Caco-2 (cell line): ENCODE measurements at places on chromosomes 12 and 14. TPM values are rescaled to one million over a fixed set of nuclear protein-coding genes. Genes with fewer than 3 reads are reported as not detected.

The SLC25A47 gene
- not detected in 2 replicates for total RNA-seq

- no peaks in the 10 kb centered on the region for H3K27me3 ChIP-seq
- no peak overlapping the region for H3K27ac ChIP-seq
- H3K36me3 ChIP-seq = no peaks in the 10 kb centered on the region
These were observed 8.7 kb upstream of the SPATS2 start for GRCh38 chr12:49358483-49359141.

DNA sequence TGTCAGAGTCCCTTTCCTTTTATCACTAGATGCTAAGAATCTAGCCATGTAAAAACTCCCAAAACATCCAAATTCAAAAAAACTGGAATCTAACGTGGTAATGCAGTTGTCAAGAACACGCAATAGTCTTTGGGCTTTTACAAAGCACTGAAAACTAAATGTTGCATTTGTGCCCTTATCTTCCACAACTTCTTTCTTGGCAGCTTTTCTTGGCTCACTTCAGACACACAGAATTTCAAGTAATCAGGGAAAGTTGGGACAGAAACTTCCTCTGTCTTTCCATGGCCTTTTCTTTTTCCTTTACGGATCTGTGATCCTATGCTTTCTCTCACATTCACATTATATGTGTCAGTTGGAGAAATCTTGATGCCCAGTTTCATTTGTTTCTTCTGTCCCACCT is 136.0 kb downstream of the CRADD start:
- H3K4me1 ChIP-seq = 0 out of 2 replicates have a peak, but pooled peaks cover 3% of the 10 kb centered on the region
- no peaks in the 10 kb centered on the region for H3K27me3 ChIP-seq
- no peak for DNase-seq
- no peak overlapping the region for H3K4me3 ChIP-seq
- H3K27ac ChIP-seq = no peak overlapping the region

GRCh38 chr14:32497248-32497647 is 168.2 kb downstream of the AKAP6 start:
- no peaks in the 10 kb centered on the region for H3K27me3 ChIP-seq
- no peak overlapping the region for H3K27ac ChIP-seq
- DNase-seq = no peak
- H3K4me1 ChIP-seq = no peaks in the 10 kb centered on the region

The TMPRSS12 gene
- total RNA-seq = not detected in 2 replicates

GRCh38 chr12:78457938-78458337 is 406.6 kb upstream of the SYT1 start:
- H3K4me3 ChIP-seq = no peak overlapping the region
- H3K4me1 ChIP-seq = no peaks in the 10 kb centered on the region
- DNase-seq = no peak
- no peaks in the 10 kb centered on the region for H3K27me3 ChIP-seq

DNA sequence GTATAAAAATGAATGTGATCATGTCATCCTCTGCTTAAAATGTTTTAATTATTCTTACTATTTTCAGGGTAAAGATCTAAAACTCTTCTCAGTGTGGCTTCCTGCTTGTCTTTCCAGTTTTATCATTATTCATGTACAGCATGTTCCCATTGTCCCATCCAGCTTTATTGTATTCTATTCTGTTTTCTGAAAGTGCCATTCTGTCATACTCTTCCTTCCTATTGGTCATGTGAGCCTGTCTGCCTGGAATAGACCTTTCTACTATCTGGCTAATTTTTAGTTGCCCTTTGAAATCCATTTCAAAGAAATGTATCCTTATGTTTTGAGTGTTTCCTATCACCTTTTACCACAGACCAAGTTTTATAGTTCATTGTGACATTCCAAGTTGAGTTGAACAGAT is 34.9 kb downstream of the PALS1 start:
- no peak for DNase-seq
- no peak overlapping the region for H3K27ac ChIP-seq
- no peak overlapping the region for H3K4me3 ChIP-seq

- no peaks in the 10 kb centered on the region for H3K27me3 ChIP-seq
- H3K36me3 ChIP-seq = no peaks in the 10 kb centered on the region
- H3K4me1 ChIP-seq = no peaks in the 10 kb centered on the region
- no peak overlapping the region for H3K27ac ChIP-seq
- H3K4me3 ChIP-seq = no peak overlapping the region
- DNase-seq = no peak
These were observed 480.5 kb downstream of the VRK1 start for GRCh38 chr14:97277711-97278110.

DNA sequence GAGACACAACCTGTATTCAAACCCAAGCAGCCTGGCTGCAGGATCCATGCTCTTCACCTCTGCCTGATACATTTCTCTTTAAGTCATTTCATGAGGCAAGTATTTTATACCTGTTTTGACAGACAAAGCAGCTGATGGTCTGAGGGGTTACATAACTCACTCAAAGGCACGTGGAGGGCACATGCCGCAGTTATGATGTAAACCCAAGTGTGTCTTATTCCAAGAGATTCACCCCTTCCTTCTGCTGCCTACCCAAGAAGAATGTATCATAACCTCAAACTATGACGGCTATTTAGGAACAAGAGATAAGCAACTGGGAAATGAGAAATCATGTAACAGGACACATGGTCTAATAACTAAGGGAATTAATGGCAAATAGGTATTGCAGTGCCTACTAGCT is 329.8 kb upstream of the TMPO start:
- no peaks in the 10 kb centered on the region for H3K36me3 ChIP-seq
- DNase-seq = no peak
- no peak overlapping the region for H3K4me3 ChIP-seq
- no peak overlapping the region for H3K27ac ChIP-seq
- no peaks in the 10 kb centered on the region for H3K27me3 ChIP-seq

GRCh38 chr14:96729889-96730288 is 67.3 kb upstream of the VRK1 start:
- peaks cover 2% of the 10 kb centered on the region for H3K27me3 ChIP-seq
- no peaks in the 10 kb centered on the region for H3K4me1 ChIP-seq
- no peak for DNase-seq
- no peak overlapping the region for H3K4me3 ChIP-seq
